ENCODE measurements at places on chromosomes 16 and 17. TPM values are rescaled to one million over a fixed set of nuclear protein-coding genes. Genes with fewer than 3 reads are reported as not detected.

Gene TPSB2
- total RNA-seq = not detected

Gene SPNS3
- total RNA-seq = 0.34 TPM

DNA sequence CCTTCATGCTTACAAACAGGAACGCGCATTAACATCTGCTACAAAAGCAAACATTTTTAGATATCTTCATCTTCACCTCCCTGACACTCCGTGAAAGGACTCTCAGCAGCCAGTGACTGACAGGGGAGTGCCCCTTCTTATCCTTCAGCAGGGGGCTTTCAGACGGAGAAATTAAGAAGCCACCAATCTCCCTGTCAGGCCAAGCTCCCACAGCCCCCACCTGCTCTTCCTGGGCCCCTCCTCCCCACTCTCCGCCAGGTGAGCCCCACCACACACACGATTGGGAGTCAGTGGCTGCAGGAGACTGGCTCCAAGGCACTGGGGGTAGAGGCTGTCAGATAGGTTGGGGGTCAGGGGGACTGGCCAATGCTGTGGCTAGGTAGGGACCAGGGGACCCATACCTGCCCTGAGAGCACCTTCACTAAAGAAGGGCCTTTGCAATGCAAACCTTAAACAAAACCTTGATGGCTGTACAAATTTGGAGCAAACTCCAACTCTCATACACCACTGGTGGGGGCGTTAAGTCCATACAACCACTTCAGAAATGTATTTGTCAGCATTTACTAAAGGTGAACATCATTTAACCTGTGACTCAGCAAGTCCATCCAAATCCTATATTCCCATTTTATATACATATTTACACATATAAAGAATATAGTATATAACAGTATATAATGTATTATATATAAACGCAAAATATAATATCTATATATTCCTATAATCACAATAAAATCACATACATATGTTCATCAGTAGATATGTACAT lies 232.2 kb downstream of the ZNF423 start:
- no peak for DNase-seq

DNA sequence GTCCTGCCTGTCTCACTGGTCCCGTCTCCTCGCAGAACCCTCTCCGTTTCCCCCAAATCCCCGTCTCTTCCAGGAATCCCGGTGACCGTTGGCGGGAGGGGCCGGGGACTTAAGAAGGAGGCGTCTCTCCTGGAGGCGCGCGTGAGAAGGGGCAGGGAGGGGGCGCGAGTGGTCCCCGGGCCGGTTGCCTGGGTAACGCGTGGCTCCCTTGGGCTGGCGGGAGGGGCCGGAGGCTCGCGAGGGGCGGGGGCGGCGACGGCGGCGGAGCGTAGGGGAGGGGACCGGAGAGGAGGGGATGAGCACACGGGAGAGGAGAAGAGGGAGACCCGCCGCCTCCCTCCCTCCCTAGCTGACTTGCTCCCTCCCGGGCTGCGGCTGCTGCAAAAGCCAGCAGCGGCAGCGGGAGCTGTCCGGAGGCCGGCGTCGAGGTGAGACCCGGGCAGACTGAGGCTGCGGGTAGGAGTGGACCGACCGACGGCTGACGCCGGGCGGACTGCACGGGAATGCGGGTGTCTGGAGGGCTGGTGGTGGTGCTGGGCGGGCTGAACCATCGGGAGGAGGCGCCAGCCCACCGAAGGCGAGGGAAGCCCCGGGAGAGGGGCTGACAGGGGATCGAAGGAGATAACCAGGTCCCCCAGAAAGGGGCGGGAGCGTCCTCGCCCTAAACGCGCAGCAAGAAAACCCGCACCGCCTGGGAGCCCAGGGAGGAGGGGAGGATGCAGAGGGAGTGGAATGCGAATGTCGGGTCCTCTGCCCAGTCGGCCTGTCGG lies at the start of gene PRRT2:
PRRT2 (plus strand) TSS at position 298 of the 770 bp plus-strand sequence. CDS start 862 bp downstream, outside the sequence.
- DNase-seq = peak; percentile 55

DNA sequence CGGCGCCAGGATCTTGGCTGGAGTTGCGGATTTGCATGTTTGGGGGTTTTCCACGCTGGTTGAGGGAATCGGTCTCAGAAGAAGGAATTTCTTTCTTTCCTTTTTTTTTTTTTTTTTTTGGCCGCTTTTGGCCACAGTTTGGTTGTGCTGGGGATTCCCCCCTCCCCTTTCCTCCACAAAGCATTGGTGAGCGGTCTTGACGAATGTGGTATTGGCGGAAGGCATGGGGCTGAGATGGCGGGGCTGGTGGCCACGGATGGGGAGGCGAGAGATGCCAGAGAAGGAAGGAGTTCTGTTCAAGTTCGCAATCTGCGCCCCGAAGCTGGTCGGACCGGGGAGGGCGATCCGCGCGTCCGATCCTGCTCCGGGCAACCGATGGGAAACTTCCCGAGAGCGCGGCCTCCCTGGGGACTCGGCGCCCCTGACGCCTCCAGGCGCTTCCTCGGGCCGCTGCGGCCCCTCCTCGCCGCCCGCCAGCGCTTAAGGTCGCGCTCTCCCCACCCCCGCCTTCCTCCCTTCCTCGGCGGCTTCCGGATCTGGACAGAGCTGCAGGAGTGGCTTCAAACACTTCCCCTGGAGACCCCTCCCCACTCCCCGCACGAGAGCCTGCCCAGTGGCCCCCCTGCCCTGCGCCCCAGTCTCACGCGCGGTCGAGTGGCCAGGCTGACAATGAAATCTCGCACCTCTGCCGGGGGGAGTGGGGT lies 43.2 kb downstream of the RAI1 start:
- DNase-seq = peak; percentile 75

DNA sequence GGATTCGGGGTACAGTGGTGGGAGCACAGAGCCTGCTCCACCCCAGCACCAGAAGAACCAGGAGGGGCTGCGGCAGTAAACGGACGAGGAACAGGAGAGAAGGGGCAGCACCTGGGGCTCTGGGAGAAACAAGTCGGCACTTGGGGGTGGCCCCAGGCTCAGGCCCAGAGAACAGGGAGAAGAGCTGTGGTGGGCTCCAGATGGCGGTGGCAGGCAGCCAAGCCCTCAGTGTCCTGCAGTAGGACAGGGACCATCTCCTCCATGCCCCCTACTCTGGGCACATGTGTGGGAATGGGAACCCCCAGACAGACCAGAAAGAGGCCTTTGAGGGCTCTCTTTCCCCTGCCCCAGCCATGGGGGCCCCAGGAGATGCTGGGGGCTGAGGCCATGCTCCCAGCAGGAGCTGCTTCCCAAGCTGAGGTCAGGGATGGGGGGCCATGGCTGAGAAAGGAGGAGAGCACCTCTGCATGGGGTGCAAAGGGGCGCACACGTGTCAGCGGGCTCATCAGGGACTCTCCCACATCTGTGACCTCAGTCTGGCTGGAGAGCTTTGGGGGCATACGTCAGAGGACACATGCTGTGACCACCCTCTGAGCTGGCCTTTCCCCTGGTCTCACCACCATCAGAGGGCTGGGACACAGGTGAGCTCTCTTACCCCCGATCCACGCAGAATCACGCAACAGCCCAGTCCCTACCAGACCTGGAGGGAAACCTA lies 6.8 kb downstream of the USH1G start:
- DNase-seq = no peak

DNA sequence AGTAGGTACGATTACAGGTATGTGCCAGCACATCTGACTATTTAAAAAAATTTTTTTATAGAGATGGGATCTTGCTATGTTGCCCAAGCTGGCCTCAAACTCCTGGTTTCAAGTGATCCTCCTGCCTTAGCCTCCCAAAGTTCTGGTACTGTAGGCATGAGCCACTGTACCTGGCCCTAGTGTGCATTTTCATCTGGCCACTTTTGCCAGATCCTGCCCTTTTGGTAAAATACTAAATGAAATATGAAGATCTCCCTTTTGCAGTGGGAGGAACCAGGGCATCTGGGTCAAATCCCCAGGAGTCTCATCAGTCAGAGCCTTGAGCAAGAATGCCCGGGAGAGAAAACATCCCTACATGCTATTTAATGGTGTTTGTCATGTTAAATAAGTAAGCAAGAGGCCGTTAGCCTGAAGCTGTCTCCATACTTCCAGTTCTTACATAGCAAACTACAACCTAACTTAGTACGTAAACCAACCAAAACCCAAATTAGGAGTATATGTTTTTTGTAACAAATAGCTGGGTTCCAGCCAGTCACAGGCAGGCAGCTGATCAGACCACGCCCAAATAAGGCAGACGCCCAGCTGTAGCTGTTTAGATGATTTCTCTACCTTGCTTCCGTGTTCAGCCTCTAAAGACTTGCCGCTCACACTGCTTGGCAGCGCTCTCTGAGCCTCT lies 46.5 kb upstream of the CLEC18A start:
- no peak for DNase-seq

GRCh38 chr16:68251832-68252231 lies 6.7 kb downstream of the PLA2G15 start:
- DNase-seq = no peak

DNA sequence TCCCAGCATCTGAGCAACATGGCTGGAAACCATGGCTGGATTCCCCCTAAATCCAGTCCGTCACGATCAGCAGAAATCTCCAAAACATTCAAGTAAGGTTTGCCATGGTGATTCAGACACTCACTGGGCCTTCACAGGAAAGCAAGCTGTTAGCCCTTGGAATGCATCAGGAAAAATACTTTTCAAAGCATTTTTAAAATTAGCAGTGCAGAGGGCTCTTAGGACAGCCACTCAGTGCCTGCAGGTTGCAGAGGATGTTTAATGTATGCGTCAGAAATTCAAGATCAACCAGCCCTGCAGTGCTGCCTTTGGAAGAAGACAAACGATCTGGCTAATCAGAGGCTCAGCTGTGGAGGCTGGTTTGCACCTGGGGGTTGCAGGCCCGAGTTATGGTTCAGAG lies 50.3 kb downstream of the FOXL1 start:
- no peak for DNase-seq

- DNase-seq = no peak
These were observed 287.1 kb upstream of the ASIC2 start for GRCh38 chr17:33580215-33580614.

- no peak for DNase-seq
These were observed 78.5 kb downstream of the RAB11FIP4 start for GRCh38 chr17:31469959-31470358.
